ENCODE measurements at places on chromosomes 13 and 19. TPM values are rescaled to one million over a fixed set of nuclear protein-coding genes. Genes with fewer than 3 reads are reported as not detected.

FPR3 gene
- total RNA-seq = not detected

POGLUT2 gene
- not detected for total RNA-seq

CACNG7 gene
- not detected for total RNA-seq

SIGLECL1 gene
- not detected for total RNA-seq

IRS2 gene
- total RNA-seq = 10.5 TPM

RNF17 gene
- not detected for total RNA-seq

PRKCG gene
- 2.5 TPM for total RNA-seq

PCDH20 gene
- total RNA-seq = 0.35 TPM

SBSN gene
- total RNA-seq = not detected

ZNF816 gene
- 6.1 TPM for total RNA-seq

GRWD1 gene
- 14.9 TPM for total RNA-seq

TSPAN16 gene
- total RNA-seq = not detected

FKRP gene
- 18.6 TPM for total RNA-seq

GPR183 gene
- 1.8 TPM for total RNA-seq

C19orf18 gene
- total RNA-seq = not detected

KLK12 gene
- not detected for total RNA-seq

TBXA2R gene
- not detected for total RNA-seq

SIAH3 gene
- not detected for total RNA-seq

ZNF8 gene
- 8.9 TPM for total RNA-seq

N4BP2L1 gene
- 17.2 TPM for total RNA-seq

A1BG gene
- 5.4 TPM for total RNA-seq

LIG1 gene
- 30.3 TPM for total RNA-seq

ZNF555 gene
- 5.8 TPM for total RNA-seq

CLEC4M gene
- not detected for total RNA-seq
